ENCODE measurements at places on chromosomes 6 and 20. TPM values are rescaled to one million over a fixed set of nuclear protein-coding genes. Genes with fewer than 3 reads are reported as not detected.

GRCh38 chr6:144321839-144322591 lies 36.9 kb downstream of the UTRN start:
- no peak for DNase-seq

DNA sequence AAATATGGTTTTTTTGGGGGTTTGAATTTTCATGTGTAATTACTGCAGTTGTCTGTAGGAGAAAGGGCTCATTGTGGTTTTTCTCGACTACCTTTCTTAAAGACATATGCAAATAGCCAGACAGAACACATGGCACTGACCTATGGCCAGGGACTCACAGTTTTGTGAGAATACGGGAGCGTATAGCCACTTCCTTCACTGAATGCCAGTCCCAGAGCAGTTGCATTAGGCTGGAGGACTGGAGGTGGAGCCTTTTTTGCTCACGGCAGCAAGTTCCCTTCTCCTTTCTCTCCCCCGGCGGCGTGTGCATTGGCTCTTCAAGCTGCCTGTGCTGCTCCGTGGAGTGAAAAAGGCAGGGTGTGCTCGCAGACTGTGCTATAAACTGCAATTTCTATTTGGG lies 114.9 kb downstream of the AKAP7 start:
- DNase-seq: peak; percentile 74

Gene CYP21A2
- not detected for total RNA-seq

Gene PPP1R3G
- 1.8 TPM for total RNA-seq

DNA sequence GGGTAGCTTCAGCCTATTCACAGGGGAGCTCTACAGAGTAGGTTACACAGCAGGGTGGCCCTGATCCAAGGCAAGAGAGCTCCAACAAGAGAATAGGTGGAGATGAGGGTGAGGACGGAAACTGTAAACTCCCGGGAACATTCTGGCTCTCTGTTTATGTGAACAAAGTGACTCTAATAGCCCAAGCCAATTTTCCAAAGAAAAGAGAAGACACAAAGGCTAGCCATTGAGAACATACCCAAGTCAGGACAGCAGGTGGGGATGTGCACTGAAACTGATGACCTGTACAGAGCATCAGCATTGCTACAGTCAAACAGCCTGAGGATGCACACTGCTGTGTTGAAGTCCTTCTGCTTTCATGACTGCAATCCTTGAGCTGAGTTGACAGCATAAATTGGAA lies 136.0 kb upstream of the TOP1 start:
- DNase-seq: no peak

GRCh38 chr20:46767127-46767761 lies 57.8 kb downstream of the SLC2A10 start:
- no peak for DNase-seq

Gene SLC26A8
- 0.20 TPM for total RNA-seq

Gene SLC22A23
- 11.8 TPM for total RNA-seq

Gene FAM83B
- total RNA-seq: 47.7 TPM

DNA sequence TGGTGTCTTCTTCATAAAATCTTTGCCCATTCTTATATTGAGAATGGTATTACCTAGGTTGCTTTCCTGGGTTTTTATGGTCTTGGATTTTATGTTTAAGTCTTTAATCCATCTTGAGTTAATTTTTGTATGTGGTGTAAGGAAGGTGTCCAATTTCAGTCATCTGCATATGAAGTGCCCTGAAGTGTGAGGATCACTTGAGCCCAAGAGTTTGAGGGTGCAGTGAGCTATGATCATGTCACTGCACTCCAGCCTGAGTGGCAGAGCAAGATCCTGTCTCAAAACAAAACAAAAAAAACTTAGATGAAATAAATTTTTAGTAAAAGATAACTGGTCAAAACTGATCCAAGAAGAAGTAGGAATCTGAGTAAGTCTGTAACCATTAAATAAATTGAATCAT lies 215.4 kb downstream of the TBC1D7 start:
- no peak for DNase-seq

DNA sequence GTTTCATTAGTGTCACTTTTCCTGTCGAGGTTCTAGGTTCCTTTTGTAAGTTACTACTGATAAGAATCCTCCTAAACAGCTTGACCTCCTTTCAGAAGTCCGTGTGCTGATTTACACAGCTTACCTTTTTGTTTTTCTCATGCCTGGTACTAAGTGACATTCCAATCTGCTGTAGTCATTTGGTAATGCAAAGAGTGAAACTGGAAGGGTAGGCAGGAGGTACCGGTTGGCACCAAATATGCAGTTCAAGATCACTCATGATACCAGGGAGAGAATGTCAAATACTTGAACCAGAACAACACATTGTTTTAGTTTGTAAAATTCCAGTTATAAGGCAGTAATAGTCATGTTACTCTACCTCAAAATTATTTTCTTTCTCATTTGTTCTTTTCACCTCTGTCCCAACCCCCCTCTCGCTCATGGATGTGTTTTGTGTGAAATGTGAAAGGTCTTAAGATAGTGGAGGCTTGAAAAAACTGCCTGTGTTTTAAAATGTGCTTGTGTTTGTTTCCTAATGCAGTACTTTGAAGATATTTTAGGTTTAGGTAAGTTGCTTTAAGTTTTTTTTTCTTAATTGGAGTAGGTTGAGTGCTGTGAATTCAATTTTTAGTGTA lies 23.2 kb downstream of the AFDN start:
- no peak for DNase-seq

Gene KCNG1
- total RNA-seq: 1.7 TPM

Gene THEMIS
- total RNA-seq: 0.10 TPM

GRCh38 chr6:107965746-107966145 lies 7.7 kb upstream of the SEC63 start:
- no peak for DNase-seq

GRCh38 chr6:170284126-170284773 lies 6.6 kb downstream of the DLL1 start:
- DNase-seq: no peak

Gene VSTM2L
- total RNA-seq: 4.1 TPM

Gene SALL4
- 2.7 TPM for total RNA-seq

Gene MCHR2
- not detected for total RNA-seq

Gene MYB
- total RNA-seq: 7.8 TPM

GRCh38 chr20:64103871-64104666 lies 3.3 kb downstream of the NPBWR2 start:
- no peak for DNase-seq

DNA sequence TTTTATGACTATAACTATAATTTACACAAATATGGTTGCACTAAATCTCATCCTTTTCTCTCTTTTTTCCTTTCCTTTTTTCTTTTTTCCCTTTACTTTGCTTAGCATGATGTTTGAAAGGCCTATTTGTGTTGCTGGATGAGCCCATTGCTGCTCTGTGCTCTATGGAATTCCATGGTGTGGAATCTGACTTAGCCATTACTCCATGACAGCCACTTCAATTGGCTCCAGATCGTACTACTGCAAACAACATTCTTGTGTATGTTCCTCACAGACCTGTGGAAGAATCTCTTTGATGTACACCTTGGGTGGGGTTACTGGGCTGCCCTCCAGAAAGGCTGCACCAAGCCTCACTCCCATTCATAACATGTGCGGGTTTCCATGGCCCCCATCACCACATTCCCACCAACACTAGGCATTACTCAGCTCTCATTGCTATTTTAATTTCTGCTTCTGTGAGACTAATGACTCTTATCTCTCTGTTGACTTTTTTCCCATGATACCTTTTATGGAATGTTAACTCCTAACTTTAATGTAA lies 979.0 kb downstream of the KIF16B start:
- DNase-seq: no peak

- no peak for DNase-seq
Observed at GRCh38 chr20:3367089-3367488, 40.4 kb downstream of the DNAAF9 start.

- no peak for DNase-seq
Observed at GRCh38 chr20:12955611-12956010, 53.2 kb upstream of the SPTLC3 start.

GRCh38 chr20:39538317-39538716 lies 576.2 kb downstream of the DHX35 start:
- no peak for DNase-seq

Gene EDN1
- total RNA-seq: 6.3 TPM

- no peak for DNase-seq
Observed at GRCh38 chr20:46704714-46705377, 4.6 kb upstream of the SLC2A10 start.

GRCh38 chr20:33859157-33859695 lies 48.1 kb downstream of the CHMP4B start:
- no peak for DNase-seq

DNA sequence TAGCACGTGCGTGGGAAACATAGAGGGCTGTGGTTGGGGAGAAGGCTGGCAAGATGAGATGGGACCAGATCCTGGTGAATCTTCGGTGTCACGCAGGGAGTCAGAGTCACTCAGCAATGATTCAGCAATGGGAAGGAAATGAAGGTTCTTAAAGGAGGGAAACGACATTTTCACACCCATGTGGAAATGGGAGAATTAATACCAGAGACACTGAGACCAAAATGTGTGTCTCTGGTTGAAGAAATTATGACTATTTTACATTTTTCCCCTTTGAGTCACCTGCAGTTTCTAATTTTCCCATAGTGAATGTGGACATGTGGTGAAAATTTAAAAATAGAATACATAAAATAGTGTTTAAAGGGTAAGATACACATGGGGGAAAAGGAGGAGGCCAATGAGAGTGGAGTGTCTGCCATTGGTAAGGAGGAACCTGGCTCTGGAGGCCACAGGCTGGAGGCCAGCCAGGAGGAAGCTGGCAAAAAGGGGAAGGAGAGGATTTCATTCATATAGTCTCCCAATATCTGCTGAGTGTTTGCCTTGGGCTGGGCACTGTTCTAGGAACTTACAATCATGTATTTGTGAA lies 17.5 kb downstream of the NRN1 start:
- no peak for DNase-seq

Gene CALHM6
- total RNA-seq: 3.4 TPM

Gene DLL1
- total RNA-seq: 11.2 TPM

DNA sequence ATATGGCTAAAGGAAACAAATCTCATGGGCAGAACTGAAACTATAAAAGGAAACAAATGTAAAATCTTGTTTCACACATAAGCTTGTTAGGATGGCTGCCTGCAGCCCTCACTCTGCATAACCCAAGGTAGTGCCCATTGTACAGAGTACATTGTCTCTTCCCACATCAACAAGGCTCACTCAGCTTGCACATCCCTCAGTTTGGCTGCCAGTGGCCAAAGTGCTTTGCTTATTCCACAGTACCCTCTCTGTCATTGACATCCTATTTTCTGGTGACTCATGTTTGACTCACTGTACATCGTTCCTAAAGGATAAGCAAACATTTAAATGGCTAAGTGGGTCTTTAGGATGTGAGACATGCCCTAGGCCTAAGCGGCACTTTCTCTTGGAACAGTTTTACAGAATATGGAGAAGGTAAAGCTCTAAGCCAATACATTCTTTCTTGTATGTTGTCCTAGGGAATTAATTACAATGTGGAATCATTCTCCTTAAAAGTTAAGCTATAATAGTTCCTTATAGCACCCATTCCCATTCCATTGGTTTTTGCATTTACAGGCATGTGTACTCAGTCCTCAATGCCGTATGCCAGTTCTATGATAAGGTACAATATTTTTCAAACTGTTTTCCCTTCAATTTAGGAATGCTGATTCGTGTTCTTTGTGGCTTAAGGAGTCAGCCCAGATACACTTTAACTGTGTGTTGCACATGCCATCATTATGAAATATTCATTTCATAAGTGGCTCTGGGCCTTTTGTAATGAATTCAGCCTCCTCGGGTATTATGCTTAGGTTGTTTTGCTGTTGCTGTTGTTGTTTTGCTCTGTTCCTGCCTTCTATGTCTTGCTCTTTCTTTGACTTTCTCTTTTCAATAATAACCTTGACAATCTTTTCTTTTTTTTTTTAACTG lies 5.5 kb downstream of the ANKEF1 start:
- no peak for DNase-seq

Gene CASS4
- total RNA-seq: 0.89 TPM

- DNase-seq: no peak
Observed at GRCh38 chr6:170274713-170275560, 15.9 kb downstream of the DLL1 start.

DNA sequence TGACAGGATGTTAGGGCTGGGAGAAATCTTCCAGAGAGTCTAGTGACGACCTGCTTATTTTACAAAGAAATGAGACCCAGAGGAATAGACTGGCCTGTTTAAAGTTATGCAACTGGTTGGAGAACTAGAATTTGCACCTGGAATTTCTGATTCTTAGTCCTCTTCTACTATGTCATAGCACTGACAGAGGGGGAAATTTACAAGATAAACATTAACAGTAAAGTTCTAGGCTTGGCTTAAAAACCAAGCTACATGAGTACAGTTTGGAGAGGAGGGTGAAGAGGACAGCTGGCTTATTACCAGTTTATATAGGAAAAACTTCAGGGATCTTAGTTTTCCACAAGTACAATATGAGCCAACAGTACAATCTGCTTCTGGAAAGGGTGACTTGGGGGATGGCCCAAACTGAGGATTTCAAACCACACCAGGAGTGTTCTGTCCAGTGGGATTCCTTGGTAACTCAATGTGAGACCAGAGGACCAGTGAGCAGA lies 269.6 kb downstream of the CD109 start:
- DNase-seq: peak; percentile 59

Gene TCP11
- 0.30 TPM for total RNA-seq

DNA sequence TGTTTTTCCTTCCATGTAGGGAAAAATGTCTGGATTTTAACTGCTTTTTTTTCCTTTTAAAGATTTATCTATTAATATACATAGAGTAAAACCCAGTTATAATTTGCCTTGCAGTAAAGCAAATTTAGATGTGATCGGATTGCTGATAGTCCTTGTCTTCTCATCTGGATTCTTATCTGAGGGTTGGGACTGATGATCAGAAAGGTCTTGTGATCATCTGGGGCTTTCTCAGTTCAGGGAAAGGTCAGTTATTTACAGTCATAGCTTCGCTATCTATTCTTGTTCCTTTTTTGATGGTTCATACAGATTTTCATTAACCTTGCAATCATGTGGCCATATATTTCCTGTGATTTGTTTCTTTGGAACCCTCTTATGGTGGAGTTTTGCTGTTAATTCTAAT lies 63.8 kb upstream of the CLDN20 start:
- DNase-seq: no peak

DNA sequence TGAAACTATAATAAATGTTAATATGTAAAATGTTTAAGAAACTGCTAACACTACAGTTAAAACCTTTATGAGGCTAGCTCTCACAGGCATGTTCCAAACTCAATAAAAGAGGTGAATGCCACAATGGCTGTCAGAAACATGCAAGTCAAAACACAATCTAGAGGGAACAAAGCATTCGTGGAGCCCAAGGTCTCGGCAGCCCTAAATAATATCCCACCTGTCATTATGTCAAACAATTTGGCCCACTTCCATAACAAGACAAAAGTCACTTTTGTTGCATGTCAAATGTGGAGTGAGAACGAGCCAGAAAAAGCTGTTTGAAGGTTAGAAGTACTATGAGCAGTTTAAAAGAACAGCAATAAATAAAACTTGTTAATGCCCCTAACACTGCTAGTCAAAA lies 181.9 kb downstream of the GMDS start:
- no peak for DNase-seq

GRCh38 chr20:59650418-59650817 lies 46.1 kb downstream of the PHACTR3 start:
- no peak for DNase-seq
